ENCODE measurements at places on chromosomes 5 and 9.
A peak's percentile ranks its signal among the peaks of the same experiment; 100 is the strongest.

DNA sequence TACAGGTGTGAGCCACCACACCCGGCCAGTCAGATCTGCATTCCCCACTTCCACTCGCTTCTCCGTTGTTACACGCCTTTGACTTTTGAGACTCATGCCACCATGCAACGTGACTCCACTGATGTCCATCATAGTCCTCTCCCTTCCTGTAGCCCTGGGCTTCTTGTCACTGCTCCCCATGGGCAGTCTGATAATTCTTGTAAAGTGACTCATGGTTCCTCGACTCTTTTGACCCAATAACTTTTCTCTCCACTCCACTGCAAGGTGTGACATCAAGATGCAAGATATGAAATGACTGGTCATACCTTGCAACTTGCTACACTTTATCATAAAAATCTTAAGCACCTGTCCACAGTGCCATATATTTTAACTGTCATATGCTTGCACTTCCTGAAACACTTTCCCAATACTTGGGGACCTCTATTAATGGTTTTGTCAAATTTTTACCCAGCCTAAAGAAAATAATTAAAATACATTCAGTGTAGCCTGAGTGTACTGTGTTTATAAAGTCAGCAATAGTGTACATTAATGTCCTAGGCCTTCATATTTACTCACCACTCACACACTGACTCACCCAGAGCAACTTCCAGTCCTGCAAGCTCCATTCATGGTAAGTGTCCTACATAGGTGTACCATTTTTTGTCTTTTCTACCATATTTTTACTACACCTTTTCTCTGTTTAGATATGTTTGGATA lies 18.6 kb upstream of the ANKRD18A start:
- no peak for DNase-seq

DNA sequence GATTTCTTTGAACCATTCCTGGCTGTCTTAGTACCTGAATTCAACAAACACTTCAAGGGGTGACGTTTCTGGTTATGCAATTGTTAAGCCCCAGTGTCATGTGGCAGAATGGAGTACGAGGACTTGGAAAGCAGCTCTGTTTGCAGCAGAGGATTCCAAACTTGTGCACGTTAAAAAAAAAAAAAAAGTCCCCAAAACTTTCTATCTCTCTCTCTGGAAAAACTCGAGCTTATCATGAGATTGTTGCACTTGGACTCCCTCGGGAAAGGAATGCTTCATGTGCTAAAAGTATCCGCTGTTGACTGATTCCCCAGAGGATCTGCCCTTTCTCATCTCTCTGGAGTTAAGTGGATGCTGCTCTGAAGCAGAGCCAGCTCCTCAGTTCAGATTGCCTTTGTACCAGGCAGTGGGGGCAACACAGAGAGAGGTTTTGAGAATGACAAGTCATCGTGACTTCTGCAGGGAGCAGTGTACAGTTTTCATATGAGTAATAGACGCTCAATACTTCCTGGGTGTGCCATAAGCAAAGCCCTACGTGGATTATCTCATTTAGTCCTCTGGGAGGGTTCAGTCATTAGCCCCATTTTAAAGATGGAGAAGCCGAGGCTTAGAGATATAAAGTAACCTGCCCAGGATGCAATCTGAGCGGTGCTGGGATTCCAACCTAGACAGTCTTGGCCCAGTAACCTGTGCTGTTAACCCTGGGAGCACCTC lies 28.1 kb downstream of the TMOD1 start:
- no peak for DNase-seq

- DNase-seq, result no peak
These were observed 688.0 kb upstream of the CTNND2 start for GRCh38 chr5:12592228-12592627.

DNA sequence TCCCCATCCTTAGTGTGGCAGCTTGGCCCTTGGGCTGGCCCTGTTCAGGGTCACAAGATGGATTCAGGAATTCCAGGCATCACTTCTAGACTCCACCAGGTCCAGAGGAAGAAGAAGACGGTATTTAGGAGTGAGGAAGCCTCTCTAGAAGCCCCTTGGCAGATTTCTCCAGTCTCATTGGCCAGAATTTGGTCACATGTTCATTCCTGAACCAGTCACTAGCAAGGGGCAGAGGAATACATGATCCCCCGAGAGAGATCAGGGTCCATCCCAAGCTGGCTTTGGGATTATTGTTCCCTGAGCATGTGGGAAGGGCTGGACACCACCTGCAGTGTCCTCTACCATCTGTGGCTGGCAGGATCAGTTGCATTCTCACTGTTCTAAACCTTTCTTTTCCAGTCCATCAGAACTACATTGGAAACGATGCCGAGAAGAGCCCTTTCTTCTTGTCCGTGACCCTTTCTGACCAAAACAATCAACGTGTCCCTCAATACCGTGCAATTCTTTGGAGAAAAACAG lies 48.5 kb downstream of the GARNL3 start:
- DNase-seq, result no peak

- DNase-seq, result no peak
These were observed 267.5 kb upstream of the TMEM161B start for GRCh38 chr5:88536146-88536545.

DNA sequence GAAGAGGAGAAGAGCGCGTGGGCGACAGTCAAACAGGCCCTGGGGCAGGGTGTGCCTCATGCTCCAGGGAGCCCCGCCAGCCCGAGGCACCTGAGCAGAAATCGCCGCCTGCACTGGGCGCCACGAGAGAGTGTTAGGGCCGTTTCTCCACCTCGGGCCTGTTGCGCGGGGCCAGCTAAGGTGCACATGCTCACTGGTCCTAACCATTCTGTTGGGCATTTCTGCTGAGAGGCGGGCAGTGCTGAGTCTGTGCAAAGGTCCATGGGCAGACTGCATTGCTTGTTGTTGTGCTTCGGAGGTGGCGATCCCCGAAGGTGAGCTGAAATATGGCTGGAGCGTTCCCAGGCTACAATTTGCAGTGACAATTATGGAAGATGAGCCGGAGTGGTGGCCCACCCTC lies 367.8 kb upstream of the SPATA31A5 start:
- no peak for DNase-seq

GRCh38 chr5:134523543-134524271 lies 1.8 kb upstream of the JADE2 start:
- no peak for DNase-seq

DNA sequence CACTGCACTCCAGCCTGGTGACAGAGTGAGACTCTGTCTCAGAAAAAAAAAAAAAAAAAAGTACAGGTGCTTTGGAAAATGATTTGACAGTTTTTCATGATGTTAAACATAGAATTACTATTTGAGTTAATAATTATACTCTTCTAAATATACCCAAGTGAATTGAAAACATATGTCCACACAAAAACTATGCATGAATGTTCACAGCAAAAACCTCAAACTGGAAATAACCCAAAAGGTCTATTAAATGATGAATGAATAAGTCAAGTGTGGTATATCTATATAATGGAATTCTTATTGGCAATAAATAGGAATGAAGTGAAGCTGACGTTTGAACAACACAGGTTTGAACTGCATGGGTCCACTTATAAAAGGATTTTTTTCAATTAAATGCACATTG lies 207.2 kb upstream of the DAB2 start:
- peak; percentile 82 for DNase-seq

GRCh38 chr9:123234853-123235252 lies 33.5 kb downstream of the STRBP start:
- no peak for DNase-seq

All from fibroblast of skin of scalp (primary cell).